Progenitor cell of endocrine pancreas (in vitro differentiated cells): ENCODE measurements at places on chromosomes 2 and 18. TPM values are rescaled to one million over a fixed set of nuclear protein-coding genes. Genes with fewer than 3 reads are reported as not detected.
A peak's percentile ranks its signal among the peaks of the same experiment; 100 is the strongest.

DNA sequence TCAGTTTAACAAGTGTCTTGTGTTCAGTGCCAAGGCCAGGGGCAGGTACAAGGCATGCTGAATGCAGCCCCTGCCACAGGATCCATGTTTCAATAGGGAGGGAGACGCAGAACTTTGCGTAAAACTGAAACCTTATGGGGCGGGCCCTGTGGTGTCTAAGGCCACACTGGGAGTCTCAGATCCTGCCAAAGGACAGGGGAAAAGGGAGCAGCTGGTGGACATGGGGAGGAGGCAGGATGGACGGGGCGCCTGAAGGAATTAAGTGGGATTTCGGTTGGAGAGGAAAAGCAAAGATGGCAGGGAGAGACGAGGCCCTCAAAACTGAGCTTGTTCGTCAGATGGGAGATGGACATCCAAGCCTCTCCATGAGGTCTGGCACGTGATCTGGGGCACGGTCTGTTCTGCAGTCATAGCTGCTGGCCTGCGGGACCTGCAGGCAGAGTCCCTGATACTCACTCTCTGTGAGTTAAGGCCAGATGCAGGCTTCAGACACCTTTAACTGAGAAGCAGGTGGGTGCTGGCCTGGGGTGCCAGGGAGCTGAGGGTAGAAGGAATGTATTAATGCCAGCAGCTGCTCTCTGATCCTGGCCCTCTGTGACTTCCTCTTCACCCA lies 48.8 kb downstream of the TCF7L1 start:
- peaks cover 36% of the 10 kb centered on the region for H3K4me1 ChIP-seq
- H3K36me3 ChIP-seq = peaks cover 7% of the 10 kb centered on the region
- no peak overlapping the region for H3K4me3 ChIP-seq

DNA sequence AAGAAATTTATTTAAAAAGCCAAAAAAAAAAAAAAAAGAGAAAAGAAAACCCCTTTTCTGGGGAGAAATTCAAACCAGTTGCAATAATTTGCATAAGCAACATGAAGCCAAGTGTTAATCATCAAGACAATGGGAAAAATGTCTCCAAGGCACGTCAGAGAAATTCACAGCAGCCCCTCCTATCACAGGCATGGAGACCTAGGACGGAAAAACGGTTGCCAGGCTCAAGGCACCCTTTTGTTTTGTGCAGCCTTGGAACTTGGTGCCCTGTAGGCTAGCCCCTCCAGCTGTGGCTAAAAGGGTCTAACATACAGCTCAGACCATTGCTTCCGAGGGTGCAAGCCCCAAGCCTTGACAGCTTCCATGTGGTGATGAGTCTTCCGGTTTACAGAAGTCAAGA lies 509.2 kb upstream of the SOX11 start:
- H3K27me3 ChIP-seq = no peaks in the 10 kb centered on the region
- no peak overlapping the region for H3K4me3 ChIP-seq
- no peaks in the 10 kb centered on the region for H3K4me1 ChIP-seq

- peaks cover 49% of the 10 kb centered on the region for H3K27me3 ChIP-seq
- no peaks in the 10 kb centered on the region for H3K36me3 ChIP-seq
- no peaks in the 10 kb centered on the region for H3K4me1 ChIP-seq
- no peak overlapping the region for H3K4me3 ChIP-seq
These were observed 107.1 kb downstream of the GLI2 start for GRCh38 chr2:120842456-120843439.

DNA sequence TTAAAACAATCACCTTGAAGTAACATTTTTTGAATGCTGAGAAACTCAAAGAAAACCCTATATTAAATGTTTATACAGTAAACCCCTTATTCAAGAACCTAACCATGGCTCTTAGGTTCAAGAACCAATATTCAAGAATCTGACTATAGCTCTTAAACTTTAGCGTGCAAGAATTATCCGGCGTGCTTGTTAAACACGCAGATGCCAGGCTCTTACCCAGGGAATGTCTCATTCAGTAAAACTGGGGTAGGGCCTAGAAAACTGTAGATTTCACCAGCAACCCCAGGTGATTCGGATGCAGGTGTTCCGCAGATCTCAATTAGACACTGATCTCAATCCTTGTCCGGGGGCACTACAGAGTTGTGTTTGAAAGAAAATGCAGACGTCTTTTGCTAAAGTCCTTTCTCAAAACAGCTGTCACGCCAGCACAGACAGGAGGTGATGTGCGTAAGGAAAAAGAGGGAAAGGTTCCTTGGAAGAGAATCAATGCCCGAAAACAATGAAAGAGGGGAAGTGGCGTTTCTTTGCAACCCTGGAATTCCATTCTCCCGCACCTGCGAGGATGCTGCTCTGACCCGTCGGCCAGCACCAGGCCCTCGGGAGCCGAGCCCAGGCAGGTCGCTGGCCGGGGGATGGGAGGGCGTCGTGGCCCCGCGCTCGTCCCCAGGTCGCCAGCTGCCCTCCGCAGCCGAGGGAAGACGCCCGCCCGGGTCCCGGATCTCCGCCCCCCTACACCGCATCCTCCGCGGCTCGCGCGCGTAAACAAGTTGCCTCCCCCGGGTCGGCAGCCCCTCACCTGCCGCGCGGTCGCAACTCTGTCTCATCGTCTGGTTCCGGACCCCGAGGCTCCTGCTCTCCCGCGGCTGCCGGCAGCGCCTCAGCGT lies 851 bp downstream of the EIF2AK3 start:
- H3K36me3 ChIP-seq = no peaks in the 10 kb centered on the region
- DNase-seq = peak; percentile 44
- peaks cover 8% of the 10 kb centered on the region for H3K4me1 ChIP-seq
- H3K27ac ChIP-seq = peak overlapping the region; percentile 99

The CDCA7 gene
- total RNA-seq = 19.3 and 22.3 TPM in 2 replicates

The CHST10 gene
- 22.1 TPM in 2 replicates for total RNA-seq
